ENCODE measurements at places on chromosomes 4 and X. TPM values are rescaled to one million over a fixed set of nuclear protein-coding genes. Genes with fewer than 3 reads are reported as not detected.

- DNase-seq: peak; percentile 15
These were observed 178.4 kb downstream of the TECRL start for GRCh38 chr4:64230709-64231310.

GRCh38 chr4:57865264-57865663 lies 755.1 kb upstream of the IGFBP7 start:
- no peak for DNase-seq

DNA sequence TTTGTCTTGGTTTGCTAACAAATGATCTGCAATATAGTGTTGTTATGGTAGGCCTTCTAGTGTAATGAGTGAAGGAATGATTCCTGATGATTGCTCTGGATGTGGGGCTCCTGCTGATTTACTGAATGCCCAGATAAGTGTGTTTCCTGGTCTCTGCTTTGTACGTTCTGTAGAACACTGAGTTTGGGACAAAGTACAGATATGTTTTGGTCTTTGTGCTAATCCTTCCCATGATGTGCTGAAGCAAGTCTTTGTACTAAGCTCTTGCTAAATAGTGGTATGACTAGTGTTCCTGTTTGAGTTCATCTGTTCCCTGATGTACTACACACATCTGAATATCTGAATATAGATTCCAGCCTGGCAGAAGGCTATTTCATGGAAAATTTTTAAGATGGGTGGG lies 36.9 kb upstream of the XIAP start:
- no peak for DNase-seq

DNA sequence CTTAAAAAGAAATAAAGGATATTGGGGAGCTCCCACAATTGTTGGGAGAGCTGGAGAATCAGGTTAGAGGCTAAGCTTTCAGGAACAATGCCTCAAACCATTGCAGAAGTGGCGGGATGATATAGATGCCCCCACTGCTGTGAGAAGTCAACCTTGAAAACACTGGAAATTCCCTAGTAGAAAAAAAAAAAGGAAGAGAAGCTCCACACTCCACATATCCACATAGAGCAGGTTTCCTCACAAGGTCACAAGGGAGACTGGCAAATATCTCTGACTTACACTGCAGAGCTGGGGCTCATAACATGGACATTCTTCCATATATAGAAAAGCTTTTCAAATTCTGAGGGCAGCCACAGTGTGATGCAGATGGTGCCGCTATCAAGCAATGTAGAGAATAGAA lies 22.7 kb upstream of the OGT start:
- no peak for DNase-seq

- DNase-seq: no peak
These were observed 507.8 kb upstream of the INTU start for GRCh38 chr4:127124919-127125318.

DNA sequence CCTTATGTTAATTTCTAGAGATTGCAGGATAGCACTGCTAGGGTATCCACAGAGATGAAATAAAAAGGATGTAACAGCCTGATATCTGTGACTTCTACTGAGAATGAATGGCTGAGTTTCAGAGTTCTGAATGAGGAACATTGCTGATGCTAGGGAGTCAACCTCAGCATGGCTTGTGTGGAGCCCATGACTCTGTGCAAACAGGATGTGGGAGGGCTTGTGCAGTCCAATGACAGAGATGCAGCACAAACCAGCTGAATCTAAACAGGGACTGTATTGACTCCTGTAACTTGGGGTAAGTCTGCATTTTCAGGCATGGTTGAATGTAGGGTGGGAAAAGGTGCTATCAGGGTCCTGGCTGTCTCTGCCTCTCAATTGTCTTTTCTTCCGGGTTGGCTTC lies 5.3 kb upstream of the RASL11B start:
- DNase-seq: no peak

DNA sequence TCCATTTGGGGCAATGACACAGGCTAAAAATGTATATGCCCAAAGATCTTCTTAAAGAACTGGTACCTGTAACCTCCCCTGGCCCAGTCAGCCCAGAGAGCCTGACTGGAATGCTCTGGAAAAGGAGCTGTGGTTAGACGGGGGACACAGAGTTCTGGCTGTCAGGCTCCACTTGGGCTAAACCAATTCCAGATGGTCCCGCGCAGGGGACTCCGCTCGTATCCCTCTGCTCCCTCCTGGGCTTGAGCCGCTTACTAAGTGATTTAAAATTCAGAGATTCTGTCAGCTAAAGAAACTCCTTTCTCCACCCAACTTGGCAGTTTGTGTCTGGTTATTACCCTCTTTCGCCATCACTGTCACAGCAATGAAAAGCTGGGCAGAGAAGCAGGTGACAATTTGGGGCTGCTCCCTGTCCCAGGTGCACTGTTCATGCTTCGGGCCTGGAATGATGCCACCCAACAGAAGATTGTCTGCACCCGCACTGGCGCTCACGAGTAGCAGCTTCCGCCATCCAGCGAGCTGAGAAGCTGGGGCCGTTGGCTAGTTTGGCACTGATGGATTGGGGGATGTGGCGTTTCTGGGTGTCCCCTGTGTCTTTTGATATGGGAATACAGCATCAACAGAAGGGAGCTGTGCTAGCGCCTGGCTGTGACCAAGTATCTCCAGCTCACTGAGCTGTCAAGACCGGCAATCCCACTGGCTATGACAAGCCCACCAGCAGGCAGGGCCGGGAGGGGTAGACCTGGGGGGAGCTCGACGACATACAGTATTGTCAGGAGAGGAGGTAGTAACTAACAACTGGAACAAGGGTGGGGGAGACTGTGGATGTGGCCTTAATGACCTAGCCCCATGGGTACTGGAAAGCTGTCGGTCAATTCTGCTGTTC lies 6.7 kb upstream of the IRAK1 start:
- DNase-seq: no peak

DNA sequence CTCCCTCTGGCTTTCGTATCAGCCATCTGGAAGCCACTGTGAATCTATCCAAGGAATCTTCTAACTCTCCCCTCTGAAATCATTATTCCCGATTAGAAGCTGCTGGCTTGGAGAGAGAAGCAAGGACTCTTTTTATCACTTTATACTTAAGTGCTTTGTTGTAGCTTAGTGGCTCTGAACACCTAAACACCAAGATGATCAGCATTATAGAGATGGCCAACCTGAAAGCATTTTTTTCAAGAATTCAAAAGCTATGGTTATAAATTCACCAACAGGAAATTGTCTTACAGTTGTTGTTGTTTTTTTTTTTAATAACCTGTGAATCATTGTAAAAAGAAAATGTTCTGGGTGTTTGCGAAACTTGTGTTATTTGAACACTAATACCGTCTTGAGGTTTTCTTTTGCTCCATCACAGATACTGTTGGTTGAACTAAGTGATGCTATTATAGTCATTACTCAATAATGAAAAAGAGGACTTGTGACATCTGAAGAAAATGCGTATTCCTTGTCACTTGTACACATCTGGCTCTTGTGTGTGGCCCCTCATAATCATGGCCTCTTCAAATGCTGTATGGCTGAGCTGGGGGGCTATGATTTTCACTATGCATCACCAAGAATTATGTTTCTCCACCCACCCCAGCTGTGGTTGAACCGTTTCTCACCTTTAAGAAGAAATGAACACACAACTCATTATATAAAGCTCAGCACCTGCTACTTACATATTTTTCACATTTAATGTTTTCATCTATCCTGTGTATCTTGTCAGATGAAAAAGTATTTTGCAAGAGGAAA lies 11.8 kb upstream of the SMIM43 start:
- no peak for DNase-seq

- peak; percentile 43 for DNase-seq
These were observed 48.3 kb downstream of the MTHFD2L start for GRCh38 chr4:74206088-74206825.

- DNase-seq: no peak
These were observed 160.3 kb downstream of the ANK2 start for GRCh38 chr4:113209652-113210320.

- no peak for DNase-seq
These were observed 28.5 kb downstream of the EGFL6 start for GRCh38 chrX:13597874-13598273.

DNA sequence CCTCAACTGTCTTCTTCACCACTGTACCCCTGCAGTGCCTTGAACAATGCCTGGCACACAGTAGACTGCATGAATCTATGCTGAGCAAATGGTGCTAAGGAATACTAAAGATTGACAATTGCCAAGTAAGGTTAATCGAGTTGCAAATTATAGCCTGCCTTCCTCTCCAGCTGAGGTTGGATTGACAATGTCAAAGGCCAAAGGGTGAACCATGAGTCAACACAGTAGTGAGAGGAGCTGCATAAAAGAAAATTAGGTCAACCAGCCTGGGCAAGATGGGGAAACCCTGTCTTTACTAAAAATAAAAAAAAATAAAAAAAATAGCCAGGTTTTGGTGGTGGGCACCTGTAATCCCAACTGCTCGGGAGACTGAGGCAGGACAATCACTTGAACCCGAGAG lies 97.1 kb upstream of the BMPR1B start:
- DNase-seq: no peak

- no peak for DNase-seq
These were observed 1002.7 kb downstream of the STPG2 start for GRCh38 chr4:97140545-97140944.

- DNase-seq: peak; percentile 53
These were observed 9.4 kb upstream of the HERC5 start for GRCh38 chr4:88447371-88448095.

DNA sequence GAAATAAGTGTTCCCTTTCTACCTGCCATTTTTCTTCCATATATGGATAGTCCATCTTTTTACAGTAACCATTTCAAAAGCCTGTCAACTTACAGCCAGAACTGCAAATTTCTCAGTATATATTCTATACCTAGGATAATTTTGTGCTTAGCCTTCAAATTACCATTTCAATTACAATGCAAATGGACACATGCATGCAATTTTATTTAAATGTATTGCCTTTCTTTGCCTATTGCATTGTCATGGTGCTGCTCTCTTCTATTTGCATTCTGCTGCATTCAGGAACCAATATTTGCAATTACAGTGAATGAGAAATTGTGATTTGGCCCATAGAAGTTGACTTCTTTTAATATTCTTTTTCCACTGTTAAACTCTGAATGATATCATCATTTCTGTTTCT lies 1753.4 kb upstream of the TENM3 start:
- DNase-seq: no peak

DNA sequence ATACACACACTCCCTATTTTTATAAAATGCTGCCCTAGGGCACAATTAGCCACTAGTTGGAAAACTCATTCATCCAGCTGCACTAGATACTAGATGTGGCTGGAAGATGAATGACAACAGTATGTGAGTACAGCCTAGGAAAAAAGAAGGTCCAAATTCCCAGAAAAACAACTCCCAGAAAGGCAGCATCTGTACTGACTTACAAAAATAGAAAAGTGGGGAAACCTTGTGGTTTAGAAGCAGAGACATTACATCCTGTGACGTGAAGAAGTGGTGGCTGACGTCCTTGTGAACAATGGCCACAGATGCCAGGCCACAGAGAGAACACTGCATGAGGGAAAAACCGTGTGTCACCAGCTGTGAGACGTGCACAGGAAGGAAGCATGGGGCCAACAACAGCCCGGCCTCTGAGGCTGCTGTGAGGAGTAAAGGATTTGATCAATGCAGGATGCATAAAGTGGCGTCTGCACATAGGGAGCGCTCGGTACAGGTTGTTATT lies 81.2 kb downstream of the SPRY1 start:
- no peak for DNase-seq

GRCh38 chr4:48804584-48805301 lies 24.7 kb upstream of the FRYL start:
- no peak for DNase-seq

The CTBP1 gene
- 240 TPM for total RNA-seq

The GPR173 gene
- 2.8 TPM for total RNA-seq

The PDLIM5 gene
- total RNA-seq: 86.8 TPM

The RNF212 gene
- total RNA-seq: 40.3 TPM

All from testis (tissue), 5 donors.